ENCODE measurements at places on chromosomes 5 and 9. TPM values are rescaled to one million over a fixed set of nuclear protein-coding genes. Genes with fewer than 3 reads are reported as not detected.

- peak; percentile 38 for DNase-seq
These were observed at the start of gene FGFR4 for GRCh38 chr5:177086654-177087397. Gene FGFR4 (plus strand): TSS chr5:177086915. CDS start chr5:177089603, 2,688 bp downstream.

DNA sequence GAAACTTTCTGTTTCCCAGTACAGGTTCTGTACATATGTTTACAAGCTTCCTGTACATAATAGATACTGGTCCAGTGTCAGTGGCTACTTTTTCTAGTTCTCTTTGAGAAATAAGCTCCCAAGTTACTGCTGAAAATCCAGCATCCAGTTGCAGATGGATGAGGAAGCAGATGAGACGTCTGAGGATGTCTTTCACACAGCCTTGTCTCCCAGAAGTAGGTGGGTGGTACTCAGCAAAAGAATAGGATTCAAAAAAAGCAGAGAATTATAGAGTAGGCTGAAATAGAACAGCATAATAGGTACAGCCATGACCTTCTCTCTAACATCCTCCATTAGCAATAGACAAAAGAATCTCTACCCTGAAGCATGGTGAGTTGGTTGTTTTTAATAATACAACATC lies 77.7 kb downstream of the BRINP1 start:
- no peak for DNase-seq

DNA sequence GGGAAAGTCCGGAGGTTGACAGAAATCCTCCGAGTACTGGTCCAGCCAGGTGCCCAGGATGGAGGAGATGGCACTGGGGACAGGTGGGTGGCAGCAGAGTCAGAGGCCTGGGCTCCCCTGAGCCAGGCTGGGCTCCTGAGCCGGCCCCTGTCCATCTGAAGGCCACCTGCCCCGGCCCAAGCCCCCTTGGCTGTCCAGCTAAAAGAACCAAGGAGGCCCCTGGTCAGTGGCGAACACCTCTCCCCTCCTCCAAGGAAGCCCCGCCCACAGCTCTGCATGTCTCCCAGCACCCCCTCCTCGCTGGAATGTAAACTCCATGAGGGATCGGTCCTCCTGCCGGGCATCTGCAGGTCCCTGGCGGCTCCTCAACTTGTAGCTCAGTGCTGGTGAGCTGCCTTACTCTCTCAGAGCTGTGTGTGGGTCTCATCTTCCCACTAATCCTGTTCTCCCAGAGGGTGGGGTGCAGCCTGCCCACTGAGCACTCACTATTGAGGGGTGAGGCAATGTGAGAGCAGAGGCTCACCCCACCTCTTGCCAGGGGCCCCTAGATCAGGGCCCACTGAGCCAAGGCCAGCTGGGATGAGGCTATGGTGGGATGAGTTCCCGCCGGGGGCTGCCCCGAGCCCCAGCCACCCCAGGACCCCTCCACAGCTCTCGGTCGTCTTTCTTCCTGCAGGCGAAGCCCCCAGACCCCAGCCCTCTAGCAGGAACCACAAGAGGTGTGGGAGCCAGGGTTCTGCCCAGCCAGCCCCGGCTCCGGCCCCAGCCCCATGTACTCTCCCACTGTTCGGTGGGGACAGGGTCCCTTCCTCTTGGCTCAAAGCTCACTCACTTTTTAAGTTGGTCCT lies 12.0 kb downstream of the RALGDS start:
- DNase-seq: no peak

DNA sequence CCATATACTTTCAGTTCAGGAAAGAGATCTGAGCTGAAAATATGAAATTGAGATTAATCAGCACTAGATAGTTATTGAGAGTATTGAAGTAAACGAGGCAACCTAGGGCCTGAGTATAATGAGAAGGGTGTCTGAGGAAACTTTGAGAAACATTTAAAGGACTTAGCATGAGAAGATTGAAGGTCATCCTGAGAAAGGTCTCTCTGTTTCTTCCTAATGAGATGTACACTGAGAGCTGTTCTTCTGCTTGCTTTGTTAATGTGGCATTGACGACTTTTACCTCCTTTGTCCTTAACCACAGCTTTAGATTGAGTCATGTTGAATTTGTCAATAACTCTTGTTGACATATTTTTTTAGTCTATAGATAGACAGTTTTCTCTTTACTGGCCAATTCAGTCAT lies 145.1 kb upstream of the ACTBL2 start:
- no peak for DNase-seq

DNA sequence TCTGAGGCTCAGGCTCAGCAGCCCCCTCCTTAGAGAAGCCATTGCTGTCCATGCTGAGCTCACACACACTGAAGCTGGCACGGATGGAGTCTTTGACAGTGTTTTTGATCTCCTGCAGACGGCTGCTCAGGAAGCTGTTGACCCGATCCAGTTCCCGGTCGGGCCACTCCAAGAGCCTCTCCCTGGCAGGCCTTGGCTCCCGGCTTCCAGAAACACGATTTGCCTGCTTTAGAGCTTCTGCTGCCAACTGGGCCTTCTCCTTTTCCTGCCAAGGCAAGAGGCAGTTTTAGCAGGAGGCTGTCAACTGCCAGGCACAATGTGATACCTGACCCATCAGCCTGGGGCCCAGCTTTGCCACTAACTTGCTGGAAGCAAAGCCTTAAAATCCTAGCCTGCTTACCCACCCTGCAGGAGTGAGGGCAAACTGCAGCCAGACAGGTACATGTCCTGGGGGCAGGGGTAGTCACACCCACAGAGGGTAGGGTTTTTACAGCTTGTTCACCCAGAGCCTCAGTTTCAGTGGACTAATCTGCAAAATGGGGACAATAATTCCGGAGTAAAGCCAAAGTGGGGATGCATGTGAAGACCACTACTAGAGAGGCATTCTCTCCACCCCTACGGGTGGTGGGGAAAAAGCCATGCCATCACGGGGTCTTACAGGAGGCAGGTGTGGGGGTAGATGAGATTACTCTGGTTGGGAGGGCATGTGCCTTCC lies 8.3 kb upstream of the DDX41 start:
- no peak for DNase-seq

DNA sequence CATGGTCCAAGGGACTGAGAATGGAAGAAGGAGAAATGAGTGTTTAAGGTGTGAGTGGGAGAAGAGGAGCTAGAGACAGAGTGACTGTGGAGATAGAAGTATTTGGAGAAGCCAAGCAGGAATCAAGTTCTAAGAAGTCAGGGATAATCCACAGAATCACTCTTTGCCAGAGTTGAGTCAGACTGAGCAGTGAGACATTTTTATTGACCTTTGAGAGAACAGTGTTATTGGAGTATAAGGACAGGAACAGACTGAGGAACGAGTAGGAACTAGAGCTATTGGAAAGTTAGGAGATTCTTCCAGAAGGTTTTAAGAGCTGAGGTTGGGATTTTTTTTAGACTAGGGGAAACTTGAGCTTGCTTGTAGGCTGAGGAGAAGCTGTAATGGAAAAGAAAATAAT lies 37.2 kb downstream of the RCL1 start:
- no peak for DNase-seq

DNA sequence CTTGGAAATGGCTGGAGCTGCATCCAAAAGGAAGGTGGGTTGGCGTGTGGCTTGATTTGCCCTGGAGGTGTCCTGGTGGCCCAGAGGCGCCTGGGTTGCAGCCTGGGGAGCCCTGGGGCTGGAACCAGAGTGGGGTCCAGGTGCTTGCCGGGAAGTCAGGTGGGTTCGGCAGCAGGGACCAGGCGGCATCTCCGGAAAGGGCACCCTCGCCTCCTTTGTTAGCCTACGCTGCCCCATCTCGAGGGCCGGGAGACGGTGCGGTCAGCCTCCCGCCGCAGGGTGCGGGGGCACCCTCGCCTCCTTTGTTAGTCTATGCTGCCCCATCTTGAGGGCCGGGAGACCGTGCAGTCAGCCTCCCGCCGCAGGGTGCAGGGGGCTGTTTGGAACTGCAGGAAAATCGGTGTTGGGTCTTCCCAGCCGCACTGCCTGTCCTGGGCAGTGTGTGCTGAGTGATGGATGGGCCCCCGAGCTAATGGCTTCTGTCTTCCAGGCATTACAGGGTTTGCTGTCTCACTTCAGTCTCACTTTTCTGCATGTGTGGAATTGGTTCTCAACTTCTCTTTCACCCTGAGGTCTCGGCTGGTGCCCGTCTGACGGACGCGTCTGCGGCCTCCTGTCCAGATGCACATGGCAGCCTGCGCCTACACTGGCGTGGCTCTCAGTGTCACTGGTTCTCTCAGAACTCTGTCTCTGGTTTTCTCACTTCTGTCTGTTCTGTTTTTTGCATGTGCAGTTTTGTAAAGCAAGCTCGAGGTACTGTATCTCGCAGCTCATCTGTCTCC lies 139.0 kb downstream of the CACNA1B start:
- no peak for DNase-seq

Gene ANKRD31
- total RNA-seq: 0.30 TPM

Gene NKD2
- 12.7 TPM for total RNA-seq

Gene RANBP3L
- total RNA-seq: 5.1 TPM

Measured in skin of body (tissue), 3 donors.